ENCODE measurements at places on chromosomes 1 and 21. TPM values are rescaled to one million over a fixed set of nuclear protein-coding genes. Genes with fewer than 3 reads are reported as not detected.
A peak's percentile ranks its signal among the peaks of the same experiment; 100 is the strongest.

GRCh38 chr1:117821774-117822482 lies 107.5 kb downstream of the GDAP2 start:
- peak; percentile 88 for DNase-seq

DNA sequence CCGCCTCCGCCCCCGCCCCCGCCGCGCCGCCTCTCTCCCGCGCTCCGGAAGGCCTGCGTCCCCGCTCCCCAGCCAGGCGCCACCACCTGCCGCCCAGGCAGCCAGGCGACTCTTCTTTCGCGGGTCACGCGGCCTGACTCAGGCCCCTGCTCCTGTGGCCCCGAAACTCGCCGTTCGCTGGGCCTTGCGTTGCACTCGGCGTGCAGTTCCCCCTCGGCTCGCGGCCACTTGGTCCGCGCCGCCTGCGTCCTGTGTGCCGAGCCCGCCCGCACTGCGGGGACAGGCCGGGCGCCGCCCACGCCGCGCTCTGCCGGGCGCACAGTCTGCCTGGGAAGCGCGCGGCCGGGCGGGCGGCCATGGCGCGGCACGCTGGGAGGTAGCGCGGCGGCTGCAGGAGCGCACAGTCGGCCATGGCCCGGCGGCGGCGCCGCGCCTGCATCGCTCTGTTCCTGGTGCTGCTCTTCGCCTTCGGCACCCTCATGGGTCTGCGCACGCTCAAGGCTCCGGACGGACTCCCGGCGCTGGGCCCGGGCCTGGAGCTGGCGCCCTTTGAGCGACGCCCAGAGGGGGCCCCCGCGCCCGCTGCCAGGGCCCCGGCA lies at the start of gene MANEAL:
Gene MANEAL, plus strand, starts transcription at position 75 of the 599 bp plus-strand sequence. Its CDS starts 336 bp downstream, at position 411.
- DNase-seq = peak; percentile 76

PMF1 gene
- 44.4 TPM for total RNA-seq

- DNase-seq = peak; percentile 75
Measured at GRCh38 chr1:211037095-211037494, 96.9 kb downstream of the KCNH1 start.

DNA sequence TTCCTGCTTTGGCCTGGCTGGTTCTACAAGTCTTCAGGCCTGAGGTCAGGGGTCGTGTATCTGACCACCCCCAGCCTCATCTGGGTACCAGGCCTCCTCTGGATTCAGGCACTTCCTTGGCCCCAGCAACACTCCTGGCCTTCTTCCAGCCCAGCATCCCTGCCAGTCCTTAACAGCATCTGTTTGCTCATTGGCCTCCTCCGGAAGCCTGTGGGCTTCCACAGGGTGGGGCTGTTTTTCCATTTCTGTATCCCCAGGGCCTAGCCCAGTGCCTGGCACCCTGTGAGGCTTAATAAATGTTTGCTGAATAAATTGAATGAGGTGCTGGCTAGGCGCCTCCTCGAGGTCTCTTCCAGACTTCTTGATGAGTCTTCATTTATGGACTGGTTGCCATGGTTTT lies 21.5 kb upstream of the GPR37L1 start:
- no peak for DNase-seq
